ENCODE measurements at places on chromosomes 5 and 9.

DNA sequence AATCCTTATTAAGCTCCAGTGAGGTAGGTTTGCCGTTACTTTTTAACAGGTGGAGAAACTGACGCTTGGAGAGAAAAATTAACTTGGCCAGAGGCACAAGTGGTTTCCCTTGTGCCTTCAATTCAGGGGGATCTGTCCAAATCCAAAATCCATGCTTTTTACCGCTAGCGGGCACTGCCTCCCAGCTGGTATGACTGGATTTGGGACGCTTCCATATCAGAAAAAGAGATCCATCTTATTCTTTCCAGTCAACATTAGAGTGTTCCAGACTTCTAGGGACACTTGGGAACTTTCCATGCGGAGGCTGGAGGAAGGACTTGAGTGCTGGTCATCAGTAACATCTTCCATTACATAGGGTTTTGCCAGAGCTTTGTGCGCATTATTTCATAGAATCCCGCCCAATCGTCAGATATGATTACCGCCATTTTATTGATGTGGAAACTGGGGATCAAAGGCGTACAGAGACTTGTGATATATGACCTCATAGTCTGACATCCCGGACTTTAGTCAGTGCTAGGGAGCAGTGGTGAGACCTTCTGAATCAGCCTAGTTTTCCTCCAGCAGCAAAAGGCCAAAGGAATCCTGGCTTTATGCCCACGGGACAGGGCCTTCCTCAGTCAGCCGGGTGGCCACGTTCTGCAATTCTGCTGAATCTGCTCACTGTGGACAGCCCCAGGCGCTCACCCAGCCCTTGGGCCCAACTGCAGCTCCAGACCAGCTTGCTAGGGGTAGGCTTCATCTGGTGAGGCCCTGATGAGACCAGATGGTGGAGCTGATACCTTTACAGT, 1.1 kb upstream of the GNPDA1 start:
- DNase-seq = no peak

DNA sequence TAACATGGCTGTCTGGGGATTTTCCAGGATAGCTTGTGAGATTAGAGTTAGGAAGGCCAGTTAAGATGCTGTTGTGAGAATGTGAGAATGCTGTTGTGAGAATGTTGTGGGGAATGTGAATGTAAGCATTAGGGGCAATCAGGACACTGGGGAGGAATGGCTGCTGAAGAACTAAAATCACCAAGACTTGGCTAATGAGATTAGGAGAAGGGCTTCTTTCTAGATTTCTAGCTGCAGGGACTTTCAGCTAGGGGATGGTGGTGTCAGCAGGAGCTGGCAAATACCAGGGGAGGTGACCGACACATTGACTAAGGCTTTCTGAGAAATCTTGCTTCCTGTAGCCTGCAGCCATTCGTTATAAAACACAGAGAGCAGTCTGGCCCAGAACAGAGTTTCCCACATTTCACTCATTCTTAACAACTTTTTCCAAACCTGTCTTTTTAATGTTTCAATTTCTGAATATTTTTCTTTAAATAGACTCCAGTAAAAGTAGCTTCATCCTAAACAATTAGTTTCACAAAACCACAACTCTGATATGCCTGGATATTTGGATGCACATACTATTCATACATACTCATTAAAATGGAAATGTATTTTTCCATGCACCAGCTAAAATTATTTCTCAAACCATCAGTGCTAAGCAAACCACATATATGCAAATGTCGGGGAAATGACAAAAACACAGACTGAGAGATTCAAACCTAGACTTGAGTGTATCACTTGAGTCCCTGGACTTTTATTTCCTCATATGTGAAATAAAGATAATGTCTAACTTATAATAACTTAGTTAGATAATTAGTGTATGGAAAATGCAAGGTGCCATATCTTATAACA, 89.3 kb upstream of the TNC start:
- DNase-seq = no peak

GRCh38 chr9:112921549-112921948, 30.9 kb upstream of the SLC46A2 start:
- peak; percentile 66 for DNase-seq

- DNase-seq = peak; percentile 9
These were observed 378 bp downstream of the GPR151 start for GRCh38 chr5:146515473-146516150.

GRCh38 chr9:131629825-131630204, 84.5 kb downstream of the PRRT1B start:
- DNase-seq = no peak

DNA sequence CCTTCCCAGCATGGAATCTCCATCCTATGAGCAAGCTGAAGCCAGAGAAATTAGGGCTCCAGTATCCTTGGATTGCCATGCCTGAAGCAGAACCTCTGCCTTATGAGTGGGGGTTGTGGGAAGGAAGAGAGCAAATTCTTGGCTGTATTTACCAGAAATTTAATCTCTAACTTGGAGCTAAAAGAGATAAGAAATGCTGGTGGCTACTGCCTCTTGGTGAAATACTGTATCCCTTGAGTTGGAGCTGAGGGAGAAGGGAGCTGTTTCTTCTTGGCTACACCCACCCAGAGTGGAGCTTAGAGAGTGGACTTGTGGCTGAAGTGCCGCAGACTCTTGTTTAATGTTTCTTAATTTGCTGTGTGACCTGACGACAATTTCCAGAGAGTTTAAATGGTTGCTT, 447.3 kb downstream of the ARHGEF28 start:
- no peak for DNase-seq

GRCh38 chr5:90050103-90050502, 359.5 kb downstream of the CETN3 start:
- DNase-seq = no peak

DNA sequence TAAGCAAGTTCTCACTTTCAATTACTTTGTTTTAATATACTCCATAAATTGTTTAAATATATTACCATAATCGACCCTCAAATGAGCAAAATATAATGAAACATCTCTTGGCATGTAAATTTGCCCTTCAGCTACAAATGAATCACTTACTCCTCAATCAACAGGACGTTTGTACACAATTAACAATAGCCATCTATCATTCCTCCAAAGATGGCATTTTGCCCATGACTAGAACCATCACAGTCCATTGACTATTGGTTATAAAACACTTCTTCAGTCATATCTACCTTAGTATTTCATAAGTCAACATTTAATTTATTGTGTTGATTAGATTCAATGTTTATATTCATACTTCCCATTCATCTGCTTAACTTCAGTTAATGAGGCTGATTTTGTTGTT, 127.2 kb downstream of the CTNND2 start:
- DNase-seq = no peak

DNA sequence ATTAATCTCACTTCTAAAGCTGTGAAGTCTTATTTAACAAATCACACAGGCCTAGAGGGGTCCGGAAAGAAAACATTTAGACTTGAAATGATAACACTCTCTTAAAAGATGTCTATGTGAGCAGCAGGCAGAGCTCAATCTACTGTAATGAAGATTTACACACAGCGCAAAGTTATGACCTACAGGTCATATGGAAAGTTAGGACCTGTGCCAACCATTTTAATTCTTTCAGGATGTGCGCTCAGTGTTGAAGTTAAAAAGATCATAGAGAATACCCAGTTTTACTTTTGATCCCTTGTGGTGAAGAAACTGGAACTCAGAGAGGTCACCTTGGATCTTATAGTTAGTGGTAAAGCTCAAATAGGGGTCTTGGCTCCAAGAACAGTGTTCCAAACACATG, 3.1 kb upstream of the CREBRF start:
- no peak for DNase-seq

DNA sequence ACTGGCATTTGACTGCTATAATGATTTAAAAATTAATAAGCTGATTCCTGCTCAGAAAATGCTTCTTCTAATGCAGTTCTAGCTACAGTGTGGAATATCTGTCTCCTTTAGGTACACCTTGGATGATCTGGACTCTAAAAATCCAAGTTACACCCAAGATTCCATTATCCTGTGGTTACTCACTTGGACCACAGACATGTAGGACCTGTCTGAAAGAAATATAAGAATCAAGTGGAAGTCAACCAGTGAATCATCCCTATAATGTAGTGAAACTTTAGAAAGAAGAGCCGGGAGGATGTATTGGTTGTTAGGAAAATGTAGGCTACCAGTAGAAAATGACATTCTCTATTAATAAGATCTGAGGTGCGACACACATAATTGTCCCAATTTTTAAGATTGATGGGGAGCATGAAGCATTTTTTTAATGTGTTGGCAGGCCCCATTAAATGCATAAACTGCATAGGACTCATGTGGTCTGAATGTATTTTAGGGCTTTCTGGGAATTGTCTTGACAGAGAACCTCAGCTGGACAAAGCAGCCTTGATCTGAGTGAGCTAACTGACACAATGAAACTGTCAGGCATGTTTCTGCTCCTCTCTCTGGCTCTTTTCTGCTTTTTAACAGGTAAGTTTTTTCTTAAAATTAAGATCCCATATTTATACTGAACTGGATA, at the start of gene SPINK6:
Gene SPINK6 (plus strand): TSS at position 512 of the 673 bp plus-strand sequence. CDS start 55 bp downstream, at position 567.
- DNase-seq = no peak

- no peak for DNase-seq
These were observed 35.0 kb upstream of the TLE1 start for GRCh38 chr9:81724242-81724889.

GRCh38 chr5:78660401-78660800, 11.8 kb upstream of the LHFPL2 start:
- no peak for DNase-seq

DNA sequence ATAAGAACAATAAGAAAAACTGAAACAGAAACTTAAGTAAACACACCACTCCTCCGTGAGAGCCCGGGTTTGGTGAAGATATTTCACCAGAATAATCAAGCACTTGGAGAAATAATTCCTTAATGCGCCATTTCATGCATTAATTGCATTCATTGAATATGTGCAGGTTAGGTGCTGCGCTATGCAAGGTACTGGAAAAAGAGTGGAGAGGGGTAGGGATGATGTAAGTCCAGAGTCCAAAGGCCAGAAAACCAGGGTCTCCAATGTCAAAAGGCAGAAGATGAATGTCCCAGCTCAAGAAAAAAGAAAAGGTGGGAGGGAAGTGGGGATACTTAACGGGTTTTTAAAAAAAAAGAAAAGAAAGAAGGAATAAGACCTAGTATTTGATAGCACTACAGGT, 669 bp upstream of the ZFP37 start:
- no peak for DNase-seq

- no peak for DNase-seq
These were observed 206.1 kb downstream of the YTHDC2 start for GRCh38 chr5:113719549-113719948.

GRCh38 chr9:84190411-84190810, 150.1 kb downstream of the SLC28A3 start:
- no peak for DNase-seq

DNA sequence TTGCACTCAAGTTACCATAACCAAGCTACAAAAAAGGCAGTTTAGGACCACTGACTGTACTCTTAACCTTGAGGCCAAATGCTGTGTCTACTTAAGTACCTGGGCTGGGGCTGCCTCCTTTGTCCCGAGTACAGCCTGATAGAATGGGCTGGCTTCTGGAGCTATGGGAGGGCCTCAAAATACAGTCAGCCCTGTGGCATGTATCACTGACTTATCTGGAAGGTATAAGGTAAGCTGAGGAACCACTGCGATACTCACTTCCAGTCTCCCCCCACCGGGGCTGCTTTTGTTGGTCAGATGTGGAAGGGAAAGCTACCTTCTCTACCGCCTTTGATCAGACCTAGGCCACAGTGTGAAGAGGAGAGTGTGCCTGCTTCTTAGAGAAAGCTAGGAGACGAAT, 404.8 kb downstream of the ARHGEF28 start:
- no peak for DNase-seq

DNA sequence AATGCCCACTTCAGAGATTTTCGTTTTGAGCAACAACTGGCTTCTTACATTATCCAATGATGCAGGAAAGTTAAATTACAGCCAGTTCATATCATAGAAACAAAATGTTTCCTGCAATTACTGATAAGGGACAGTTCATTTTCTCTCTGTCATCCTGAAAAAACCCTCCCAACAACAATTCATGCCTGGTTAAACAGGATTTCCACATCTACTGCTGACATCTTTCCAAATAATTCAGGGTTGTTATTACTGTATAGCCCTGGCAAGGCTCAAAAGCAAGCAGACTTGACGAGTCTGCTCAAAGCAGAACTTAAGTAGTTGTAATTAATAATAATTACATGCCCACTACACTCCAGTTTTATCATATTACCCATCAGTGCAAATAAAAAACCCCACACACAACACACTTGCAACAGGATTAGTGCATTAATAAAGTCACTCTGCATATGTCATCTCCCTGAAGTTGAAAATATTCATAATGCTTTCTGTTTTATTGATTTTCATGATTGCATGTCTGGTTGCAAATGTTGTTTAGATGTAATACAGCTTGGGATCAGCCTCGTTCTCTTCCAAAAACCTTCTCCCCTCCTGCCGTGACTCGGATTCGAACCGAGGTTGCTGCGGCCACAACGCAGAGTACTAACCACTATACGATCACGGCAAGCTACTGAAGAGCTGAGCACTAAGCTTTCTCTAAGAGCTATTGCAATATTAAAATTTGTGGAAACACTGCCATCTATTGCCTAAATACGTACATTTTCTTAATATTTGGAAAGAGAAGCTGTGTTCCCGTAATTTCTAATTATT, 119.6 kb upstream of the NFIB start:
- DNase-seq = peak; percentile 25

DNA sequence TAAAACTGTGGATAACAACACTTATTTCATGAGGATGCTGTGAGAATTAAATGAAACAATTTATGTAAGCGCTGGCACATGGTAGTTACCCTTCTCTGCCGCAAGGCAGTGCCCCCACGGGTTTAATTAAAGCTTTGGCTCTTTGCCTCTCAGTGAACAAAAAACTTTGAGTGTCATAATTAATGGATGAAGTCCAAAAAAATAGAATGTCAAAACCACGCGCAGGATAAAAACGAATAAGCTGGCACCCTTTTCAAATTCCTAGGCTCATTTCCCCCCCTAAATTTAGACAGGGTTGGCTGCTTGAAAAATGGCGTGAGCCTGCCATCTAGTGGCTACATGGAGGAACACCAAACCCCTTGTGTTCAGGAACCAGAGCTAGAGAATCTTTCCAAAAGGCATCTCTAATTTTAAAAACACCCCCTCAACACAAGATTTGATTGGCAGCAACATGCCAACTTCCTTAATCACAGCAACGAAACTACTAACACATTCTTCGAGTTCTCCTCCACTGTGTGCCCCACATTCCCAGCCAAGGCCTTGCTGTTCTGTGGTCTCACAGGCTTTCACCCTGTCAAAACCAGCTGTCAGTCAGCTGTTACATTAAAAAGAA, 29.0 kb upstream of the CCNG1 start:
- peak; percentile 77 for DNase-seq

DNA sequence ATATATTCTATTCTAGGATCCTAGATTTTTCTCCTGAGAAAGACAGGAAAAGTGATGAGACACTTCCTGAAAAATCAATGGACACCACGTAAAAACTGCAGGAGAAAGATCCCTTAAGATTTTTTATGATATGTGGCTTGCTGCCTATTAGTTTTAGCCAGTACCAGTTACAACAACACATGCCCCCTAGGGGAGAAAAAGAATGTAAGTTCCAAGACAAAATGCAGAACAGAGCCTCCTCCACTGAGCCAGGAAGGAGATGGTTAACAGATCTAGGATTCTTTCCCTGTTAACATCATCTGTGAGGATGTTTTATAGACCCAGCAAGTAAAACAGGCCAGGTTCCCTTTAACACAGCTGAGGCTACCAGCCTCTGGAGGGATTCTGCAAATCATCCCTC, 574.7 kb downstream of the TLE4 start:
- DNase-seq = no peak
